ENCODE measurements at places on chromosomes 5 and 9.

DNA sequence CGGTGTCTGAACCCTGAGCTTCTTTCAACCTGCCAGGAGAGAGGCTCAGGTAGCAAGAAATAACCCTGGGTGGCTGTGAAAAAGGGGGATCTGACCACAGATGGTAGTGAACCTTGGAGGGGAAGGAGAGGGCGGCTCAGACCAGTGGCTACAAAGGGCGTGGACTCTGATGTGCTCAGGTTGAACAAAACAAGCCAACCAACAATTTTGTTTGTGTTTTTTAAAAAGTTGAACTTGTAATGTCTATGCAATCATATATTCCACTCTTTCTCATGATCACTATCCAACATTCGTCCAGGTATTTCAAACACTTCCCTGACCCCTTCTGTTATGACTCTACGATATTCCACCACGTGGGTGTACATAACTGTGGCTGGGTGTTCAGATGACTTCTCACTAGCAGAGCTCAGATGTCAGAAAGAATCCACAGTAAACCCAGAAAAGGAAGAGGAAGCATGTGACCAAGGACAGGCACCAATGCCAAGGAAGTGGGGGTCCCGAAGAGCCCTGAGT is 20.0 kb downstream of the PTPN3 start:
- no peak for DNase-seq

GRCh38 chr5:59799668-59800346 is 93.7 kb downstream of the PDE4D start:
- no peak for DNase-seq

- no peak for DNase-seq
These were observed 224.8 kb upstream of the DMRT1 start for GRCh38 chr9:616694-617093.

GRCh38 chr5:146098047-146098446 is 7.3 kb downstream of the PLAC8L1 start:
- no peak for DNase-seq

GRCh38 chr5:153147891-153148623 is 342.4 kb upstream of the GRIA1 start:
- no peak for DNase-seq

GRCh38 chr5:115551415-115551814 is 6.8 kb upstream of the FEM1C start:
- DNase-seq = no peak

GRCh38 chr9:125906893-125907292 is 159.7 kb downstream of the PBX3 start:
- no peak for DNase-seq

DNA sequence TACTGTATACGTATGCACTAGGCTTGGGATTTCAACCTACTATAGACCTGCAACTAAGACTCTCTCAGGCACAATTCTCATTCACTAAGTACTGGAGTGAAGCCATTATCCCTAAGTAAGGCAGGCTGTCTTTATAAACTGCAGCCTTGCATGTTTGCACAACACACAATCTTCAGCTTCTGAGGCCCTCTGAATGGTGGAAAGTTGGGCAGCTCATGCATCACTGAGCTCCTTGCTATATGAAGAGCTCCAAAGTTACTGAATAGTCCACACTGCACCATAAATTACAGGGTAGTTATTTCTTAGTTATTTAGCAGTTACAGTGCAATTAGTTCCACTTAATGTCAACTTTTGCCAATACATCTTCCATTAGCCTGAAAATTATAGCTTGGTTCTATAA is 384.6 kb downstream of the BRINP1 start:
- no peak for DNase-seq

GRCh38 chr9:136725612-136726011 is 13.2 kb downstream of the DIPK1B start:
- no peak for DNase-seq

- DNase-seq = no peak
These were observed 76.8 kb downstream of the CAMSAP1 start for GRCh38 chr9:135830496-135830895.

GRCh38 chr9:106980551-106981101 is 117.7 kb downstream of the ZNF462 start:
- DNase-seq = no peak

DNA sequence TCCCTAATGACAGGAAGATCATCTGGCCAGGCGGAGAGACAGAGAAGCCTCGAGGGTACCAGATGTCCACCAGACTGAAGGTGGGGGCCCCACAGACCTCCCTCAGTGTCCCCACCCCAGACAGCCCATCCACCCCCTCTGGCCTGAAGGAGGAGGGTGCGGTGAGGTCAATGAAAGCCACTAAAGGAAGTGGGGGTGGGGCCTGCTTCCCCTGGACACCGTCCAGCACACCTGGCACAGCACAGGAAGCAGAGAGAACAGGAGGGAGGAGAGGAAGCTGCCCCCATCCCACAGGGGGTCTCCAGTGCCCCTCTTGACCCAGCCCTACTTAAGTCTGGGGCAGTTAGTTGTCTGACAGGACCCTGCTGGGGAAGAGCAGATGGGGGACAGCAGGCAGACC is 11.2 kb downstream of the LRRC26 start:
- no peak for DNase-seq

DNA sequence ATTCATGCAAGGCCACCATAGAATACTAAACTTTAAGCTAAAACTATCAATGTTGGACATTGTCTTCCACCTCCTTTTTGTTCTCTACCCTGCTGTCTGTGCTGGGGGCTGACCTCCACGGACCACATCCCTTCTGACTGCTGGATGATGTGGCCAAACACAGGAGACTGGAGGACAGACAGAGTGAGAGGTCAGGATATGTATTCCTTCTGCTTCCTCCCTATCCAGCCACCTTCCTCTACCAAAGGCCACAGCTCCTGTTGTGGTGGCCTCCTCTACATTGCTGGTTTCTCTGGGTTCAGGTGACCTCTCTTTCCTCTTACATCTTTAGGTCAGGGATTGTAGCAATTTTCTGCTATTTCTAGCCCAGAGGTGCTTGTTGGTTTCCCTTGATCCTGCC is 148.1 kb downstream of the ACTBL2 start:
- no peak for DNase-seq

GRCh38 chr5:135740475-135740874 is 94.0 kb upstream of the SLC25A48 start:
- no peak for DNase-seq

GRCh38 chr9:32596936-32597335 is 24.0 kb upstream of the NDUFB6 start:
- no peak for DNase-seq

DNA sequence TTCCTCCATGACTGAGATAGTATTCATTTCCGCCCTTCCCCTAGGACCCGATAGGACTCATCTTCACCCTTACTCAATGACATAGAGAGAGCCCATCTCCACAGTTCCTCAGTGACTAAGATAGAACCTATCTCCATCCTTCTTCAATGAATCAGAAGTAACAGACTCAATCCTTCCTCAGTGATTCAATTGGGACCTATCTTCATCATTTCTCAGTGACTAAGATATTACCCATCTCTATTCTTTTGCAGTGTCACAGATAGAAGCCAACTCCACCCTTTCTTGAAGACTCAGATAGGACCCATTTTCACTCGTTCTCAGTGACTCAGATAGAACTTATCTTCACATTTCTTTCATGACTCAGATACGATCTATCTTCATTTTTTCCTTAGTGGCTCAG is 164.6 kb downstream of the FBXO4 start:
- no peak for DNase-seq

GRCh38 chr5:176133289-176133870 is 104.8 kb upstream of the SIMC1 start:
- no peak for DNase-seq

DNA sequence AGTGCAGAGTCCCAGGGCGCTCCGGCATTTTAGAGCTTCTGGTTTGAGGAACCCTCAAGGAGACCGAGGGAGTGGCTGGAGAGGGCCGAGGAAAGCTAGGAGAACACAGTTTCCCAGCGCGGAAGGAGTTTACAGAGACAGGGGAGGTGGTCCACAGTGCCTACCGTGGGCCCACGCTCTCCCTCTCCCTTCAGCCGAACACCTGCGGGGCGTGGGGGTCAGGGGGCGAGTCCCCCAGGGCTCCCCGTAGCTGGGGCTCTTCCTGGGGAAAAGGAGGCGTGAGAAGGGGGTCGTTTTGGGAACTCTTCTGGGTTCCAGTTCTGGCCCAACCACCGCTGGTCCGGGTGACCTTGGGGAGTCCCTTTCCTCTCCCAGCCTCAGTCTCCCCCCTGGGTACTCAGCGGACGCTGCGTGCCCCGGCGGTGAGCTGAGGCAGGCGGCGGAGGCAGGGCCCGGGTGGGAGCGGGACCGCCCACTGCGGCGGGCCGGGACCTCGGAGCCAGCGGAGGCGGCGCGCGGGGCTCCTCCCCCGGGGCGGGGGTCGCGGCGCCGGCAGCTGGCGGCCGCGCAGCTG is 368 bp upstream of the FRMPD1 start:
- no peak for DNase-seq

DNA sequence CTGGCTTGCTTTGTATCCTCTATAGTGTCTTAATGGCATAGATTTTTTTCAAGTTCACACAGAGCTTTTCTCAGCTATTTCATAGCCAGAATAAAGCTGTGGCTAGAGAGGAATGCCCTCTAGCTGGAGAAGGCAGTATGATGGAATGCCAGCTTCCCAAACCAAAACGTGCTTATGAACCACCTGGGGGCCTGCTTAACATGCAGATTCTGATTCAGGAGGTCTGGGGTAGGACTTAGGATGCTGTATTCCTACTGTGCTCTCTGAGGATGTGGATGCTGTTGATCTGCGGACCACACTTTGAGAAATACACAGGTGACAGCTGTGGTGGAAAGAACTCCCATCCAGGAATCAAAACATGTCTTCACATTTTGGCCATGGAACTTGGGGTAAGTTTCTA is 49.9 kb upstream of the DPYSL3 start:
- DNase-seq = no peak

DNA sequence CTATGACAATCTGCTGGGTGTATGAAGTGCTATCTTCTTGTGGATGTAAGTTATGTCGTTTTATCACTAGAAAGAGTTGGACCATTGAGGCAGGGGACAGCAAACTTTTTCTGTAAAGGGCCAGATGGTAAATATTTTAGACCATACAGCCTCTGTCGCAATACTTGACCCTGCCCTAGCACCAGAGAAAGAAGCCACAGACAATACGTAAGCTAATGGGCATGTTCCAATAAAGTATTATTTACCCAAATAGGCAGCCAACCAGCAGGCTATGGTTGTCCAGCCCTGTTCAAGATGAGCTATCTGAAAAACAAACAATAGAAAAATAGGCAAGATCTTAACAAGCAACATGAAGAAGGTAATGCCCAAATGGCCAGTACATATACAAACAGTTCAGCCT is 36.4 kb downstream of the MTX3 start:
- no peak for DNase-seq

- DNase-seq = peak; percentile 64
These were observed 43.8 kb downstream of the TRIP13 start for GRCh38 chr5:936149-937144.

- DNase-seq = no peak
These were observed 15.5 kb upstream of the FAM193B start for GRCh38 chr5:177569894-177570293.

DNA sequence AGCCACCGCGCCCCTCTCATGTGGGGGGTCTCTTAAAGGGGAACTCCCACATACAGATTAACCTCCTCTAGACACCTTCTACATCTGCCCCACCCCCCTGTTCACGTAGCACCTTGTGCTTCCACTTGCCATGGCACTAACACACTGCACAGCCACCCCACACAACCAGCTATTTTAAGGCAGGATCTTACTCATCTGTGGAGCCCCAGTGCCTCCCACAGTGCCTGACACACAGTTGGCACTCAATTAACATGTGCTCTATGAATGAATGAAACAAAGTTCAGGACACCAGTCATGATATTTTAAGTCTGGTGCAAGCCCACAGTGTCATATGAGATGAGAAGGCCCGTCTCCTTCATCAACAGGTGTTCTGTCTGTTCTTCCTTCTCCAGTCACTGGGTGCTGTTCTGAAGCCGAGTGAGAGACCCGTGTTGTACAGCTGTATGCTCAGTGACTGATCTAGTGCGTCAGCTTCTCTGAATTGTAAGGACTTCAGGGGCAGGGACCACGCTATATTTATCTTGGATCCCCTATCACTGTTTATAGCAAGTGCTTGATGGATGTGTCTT is 149.1 kb downstream of the TLE1 start:
- no peak for DNase-seq

GRCh38 chr9:72217306-72217842 is 68.1 kb downstream of the GDA start:
- DNase-seq = no peak

DNA sequence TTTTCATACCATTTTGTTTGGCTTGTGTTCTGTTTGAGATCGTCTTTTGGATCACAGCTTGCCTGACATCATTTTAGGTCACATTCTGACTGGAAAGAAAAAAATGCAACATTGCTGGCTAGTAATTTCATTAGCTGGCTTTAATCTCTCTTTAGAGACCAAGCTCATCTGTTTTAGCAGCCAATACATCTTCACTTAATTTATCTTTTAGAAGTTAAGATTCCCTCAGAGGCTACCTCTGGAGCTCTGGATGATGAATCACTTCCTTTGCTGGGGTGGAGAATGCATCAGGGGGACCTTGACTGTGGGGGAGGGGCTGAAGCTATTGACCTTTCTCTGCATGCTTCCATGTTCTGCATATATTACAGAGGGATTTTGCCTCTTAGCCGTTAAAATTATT is 181.5 kb upstream of the OTULINL start:
- DNase-seq = no peak

- DNase-seq = peak; percentile 83
These were observed 36.3 kb downstream of the VCP start for GRCh38 chr9:35035851-35036701.

DNA sequence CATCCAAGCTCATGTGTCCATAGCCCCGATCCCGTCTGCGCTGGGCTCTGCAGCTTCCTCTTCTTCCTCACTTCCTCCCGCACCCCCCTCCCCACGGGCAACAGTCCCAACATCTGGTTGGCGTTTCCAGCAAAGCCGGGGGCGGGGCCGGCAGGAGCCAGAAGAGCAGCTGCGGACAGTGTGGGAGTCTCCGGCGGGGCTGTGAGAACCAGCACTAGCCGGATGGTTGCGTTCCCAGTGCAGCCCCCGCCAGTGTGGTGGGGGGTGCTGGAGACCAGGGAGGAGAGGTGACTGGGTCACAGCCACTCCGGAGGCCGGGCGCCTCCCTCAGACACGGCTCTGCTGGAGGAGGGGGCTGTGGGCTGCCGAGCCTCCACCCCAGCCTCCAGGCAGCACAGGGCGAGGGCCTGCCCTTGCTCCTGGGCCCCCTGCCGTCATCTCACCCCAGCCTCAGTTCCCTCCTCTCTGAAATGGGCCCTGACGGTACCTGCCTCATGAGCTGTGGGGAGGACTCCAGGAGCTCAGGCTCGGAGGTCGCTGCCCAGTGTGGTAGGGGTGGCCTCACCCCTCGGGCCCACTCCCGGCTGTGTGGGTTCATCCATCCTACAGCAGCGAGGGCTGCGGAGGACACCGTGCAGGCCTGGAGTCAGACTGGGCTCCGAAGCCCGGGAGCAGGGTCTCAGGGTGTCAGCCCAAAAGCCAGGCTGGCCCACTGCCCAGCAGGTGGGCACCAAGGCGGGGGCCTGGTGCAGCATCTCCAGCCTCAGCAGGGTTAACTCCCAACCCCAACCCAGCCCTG is 41.5 kb upstream of the NOTCH1 start:
- peak; percentile 92 for DNase-seq

GRCh38 chr9:90169490-90169889 is 473.1 kb downstream of the DIRAS2 start:
- DNase-seq = no peak
